AG20443 (cell line): ENCODE measurements at places on chromosomes 3 and 15.

DNA sequence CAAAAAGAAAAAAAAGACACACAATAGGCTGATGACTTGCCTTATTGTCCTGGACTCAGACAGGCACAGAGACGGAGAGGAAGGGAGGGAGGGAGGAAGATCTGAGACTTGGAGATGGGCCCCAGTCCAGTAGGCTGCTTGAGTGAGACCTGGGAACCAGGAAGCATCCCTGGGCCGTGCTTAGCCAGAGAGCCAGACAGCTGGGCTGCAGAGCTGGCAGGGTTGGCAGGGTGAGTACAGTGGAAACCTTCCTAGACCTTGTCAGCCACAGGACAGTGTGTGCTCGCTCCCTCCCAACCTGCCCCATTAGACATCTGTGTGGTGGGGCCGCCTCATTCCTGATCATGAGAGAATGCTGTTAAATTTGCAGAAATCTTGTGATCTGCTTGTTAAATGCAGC lies 107.9 kb upstream of the ALDH1A3 start:
- DNase-seq, result no peak

- DNase-seq, result peak; percentile 93
These were observed 52.5 kb upstream of the ROPN1B start for GRCh38 chr3:125916376-125916978.

GRCh38 chr3:46947981-46948791 lies 28.4 kb downstream of the CCDC12 start:
- no peak for DNase-seq

DNA sequence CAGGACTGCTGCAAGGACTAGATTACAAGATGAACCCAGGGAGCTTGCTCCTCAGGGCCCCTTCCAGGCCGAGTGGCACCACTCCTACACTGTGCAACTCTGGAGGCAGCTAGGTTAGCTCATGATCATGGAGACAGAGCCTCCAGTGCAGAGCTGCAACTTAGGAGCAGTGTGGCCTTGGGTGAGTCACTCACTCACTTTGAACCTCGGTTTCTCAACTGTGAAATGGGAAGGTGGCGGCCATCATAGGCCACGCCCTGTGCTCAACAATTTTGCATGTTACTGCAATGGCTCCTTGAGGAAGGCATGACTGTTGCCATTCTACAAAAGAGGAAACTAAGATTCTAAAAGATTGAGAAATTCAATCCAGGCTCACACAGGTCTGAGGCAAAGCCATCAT lies 11.2 kb upstream of the CXCR6 start:
- DNase-seq, result no peak

- no peak for DNase-seq
These were observed 42.9 kb upstream of the GRAMD1C start for GRCh38 chr3:113795693-113796092.

GRCh38 chr3:190495354-190495753 lies 18.5 kb upstream of the IL1RAP start:
- DNase-seq, result no peak

DNA sequence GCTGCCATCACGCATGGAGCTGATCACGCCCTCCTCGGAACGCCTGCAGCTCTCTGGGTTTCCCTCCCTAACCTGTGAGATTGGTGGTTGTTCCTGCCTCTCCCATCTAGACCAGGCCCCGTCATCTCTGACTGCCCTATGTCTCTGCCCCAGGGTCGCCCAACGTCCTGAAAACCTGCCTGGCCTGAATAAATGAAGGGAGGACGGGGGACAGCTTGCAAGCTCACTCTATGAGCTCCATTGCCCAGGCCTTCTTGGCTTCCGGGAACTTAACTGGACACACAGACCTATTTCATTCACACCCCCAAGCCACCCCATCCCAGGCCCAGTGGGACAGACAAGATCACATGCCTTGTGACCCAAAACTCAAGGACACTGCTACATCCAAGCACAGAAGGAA lies 274.2 kb downstream of the XXYLT1 start:
- DNase-seq, result no peak

- no peak for DNase-seq
These were observed 1080.1 kb upstream of the ALCAM start for GRCh38 chr3:104286645-104287044.

- no peak for DNase-seq
These were observed 5.0 kb upstream of the ABHD2 start for GRCh38 chr15:89083246-89083645.

- DNase-seq, result peak; percentile 90
These were observed 17.8 kb downstream of the MYL3 start for GRCh38 chr3:46845397-46845859.

DNA sequence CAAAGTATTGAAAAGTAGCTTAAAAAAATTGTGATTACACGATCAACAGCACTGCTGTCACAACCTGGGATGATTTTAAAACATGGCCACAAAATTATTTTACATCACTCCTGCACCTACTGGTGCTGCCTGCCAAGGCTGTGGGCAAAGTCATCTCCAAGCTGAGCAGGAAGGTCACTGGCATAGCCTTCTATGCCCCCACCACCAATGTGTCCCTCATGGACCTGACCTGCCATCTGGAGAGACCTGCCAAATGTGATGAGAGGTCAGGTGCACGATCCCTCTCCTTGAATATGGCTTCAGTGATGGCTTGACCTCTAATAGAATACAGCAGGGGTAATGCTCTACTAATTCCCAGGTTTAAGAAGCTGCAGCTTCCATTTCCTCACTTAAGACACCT lies 57.8 kb downstream of the PIK3CB start:
- DNase-seq, result no peak

GRCh38 chr3:119195911-119196310 lies 22.5 kb downstream of the UPK1B start:
- no peak for DNase-seq

- no peak for DNase-seq
These were observed 735.4 kb upstream of the GRM7 start for GRCh38 chr3:6125520-6125919.

DNA sequence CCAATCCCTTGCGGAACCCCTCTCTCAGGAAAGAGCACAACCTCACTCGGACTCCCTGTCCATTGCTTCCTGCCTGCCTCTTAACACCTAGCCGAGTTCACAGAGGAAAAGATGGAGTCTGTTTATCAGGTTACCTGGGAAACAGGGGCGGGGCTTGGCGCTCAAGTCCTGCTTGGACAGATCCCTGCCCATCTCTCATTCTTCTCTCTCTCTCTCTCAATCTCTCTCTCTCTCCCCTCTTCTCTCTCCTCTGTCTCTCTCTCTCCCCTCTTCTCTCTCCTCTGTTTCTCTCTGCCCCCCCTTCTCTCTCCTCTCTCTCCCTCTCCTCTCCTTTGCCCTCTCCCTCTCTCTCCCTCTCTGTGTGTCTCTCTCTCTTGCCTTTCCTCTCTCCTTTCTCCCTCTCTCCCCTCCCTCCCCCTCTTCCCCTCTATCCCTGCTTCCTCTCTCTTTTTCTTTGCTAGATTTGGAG lies at the start of gene EFHB:
Gene EFHB (minus strand): TSS at position 120 of the 469 bp plus-strand sequence. CDS start 199 bp downstream, outside the sequence.
- DNase-seq, result no peak

DNA sequence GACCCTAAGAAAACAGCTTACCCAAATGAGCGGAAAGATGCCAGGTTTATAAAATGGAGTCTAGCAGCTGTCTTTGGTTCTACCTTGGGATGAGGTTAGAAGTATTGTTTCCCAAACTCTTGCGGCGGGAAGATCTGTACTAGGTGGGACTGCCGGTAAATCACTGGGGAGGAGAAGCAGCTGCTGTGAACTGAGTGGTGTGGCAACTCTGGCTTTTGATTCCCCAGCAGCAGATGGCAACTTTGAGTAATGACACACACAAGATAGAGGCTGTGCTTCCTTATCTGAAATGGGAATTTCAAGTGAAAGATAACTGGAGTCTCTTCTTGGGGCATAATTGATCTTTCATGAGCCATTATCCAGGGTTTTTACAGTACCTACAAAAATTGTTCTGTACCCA lies 184.9 kb downstream of the ATG7 start:
- no peak for DNase-seq

GRCh38 chr3:73401059-73401458 lies 223.7 kb downstream of the PDZRN3 start:
- peak; percentile 34 for DNase-seq

- no peak for DNase-seq
These were observed 96.5 kb upstream of the ATP2B2 start for GRCh38 chr3:10601857-10602230.

- DNase-seq, result no peak
These were observed 144.6 kb downstream of the EBLN2 start for GRCh38 chr3:73206030-73206429.

- DNase-seq, result peak; percentile 35
These were observed 29.4 kb upstream of the ACAD9 start for GRCh38 chr3:128849911-128850455.

- DNase-seq, result no peak
These were observed 55.7 kb downstream of the SLC4A7 start for GRCh38 chr3:27428446-27428845.

GRCh38 chr3:54999811-55000210 lies 72.0 kb upstream of the LRTM1 start:
- DNase-seq, result no peak

GRCh38 chr3:68135067-68135466 lies 480.7 kb upstream of the SUCLG2 start:
- DNase-seq, result no peak

- peak; percentile 60 for DNase-seq
These were observed 1.1 kb upstream of the TRIM71 start for GRCh38 chr3:32816439-32817256.

GRCh38 chr15:25738171-25738965 lies 124.8 kb downstream of the ATP10A start:
- no peak for DNase-seq

DNA sequence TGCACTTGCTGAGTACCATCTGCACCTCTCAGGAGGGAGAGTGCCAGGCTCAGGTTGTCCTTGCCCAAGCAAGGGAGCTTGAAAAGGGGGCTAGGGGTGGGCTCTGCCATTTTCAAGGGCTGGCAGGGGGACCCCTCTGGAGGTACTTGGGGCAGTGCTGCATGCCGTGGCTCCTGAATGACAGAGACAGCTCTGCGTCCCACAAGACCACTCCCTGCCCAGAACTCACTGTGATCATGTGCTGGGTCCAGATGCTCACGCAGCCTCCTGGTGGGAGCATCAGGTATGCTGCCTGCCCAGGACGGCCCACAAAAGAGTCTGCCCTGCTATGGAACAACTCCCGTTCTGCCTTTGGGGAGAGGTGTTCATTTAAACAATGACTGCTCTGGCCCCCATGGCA lies 165.2 kb downstream of the GOLGA6L4 start:
- DNase-seq, result no peak

GRCh38 chr3:58082047-58082446 lies 73.8 kb downstream of the FLNB start:
- DNase-seq, result no peak

GRCh38 chr3:16513141-16514020 lies at the start of gene RFTN1:
TSS of gene RFTN1 (minus strand) at chr3:16513699. CDS start at chr3:16493869, 19,830 bp downstream.
- peak; percentile 87 for DNase-seq

DNA sequence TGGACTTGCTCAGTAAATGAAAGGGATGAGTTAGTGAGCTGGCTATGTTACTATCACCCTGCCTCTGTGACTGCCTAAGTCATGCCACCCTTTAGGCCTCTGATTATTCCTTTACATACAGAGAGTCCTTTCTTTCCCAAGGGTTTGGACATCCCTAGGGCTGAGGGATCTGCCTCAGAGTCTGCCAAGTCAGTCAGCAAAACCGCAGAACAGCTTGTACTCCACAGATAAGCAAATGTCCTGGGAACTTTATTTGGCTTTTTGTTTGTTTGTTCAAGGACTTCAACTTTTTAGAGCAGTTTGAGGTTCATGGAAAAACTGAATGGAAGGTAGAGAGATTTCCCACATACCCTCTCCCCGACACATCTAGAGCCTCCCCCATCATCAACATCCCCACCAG lies 82.6 kb upstream of the TRIM42 start:
- DNase-seq, result no peak

DNA sequence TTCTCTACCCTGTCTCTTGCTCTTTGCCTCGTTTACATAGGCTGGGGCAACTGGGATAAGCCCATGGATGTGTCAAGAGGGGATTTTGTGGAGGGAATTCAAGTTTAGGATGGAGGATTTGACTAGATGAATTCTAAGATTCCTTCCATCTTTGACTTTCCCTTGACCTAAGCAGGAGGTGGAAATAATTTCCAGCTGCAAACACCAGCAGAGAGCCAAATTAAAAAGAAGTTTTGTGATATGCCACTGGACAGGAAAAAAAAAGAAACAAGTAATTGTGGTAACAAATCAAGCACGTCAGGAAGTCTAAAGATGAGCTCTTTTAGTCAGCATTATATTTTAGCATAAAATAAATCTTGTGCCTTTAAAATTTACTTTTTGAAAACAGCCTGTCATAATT lies 49.8 kb downstream of the KCNMB2 start:
- no peak for DNase-seq

GRCh38 chr3:5245927-5246326 lies 58.4 kb downstream of the EDEM1 start:
- no peak for DNase-seq

DNA sequence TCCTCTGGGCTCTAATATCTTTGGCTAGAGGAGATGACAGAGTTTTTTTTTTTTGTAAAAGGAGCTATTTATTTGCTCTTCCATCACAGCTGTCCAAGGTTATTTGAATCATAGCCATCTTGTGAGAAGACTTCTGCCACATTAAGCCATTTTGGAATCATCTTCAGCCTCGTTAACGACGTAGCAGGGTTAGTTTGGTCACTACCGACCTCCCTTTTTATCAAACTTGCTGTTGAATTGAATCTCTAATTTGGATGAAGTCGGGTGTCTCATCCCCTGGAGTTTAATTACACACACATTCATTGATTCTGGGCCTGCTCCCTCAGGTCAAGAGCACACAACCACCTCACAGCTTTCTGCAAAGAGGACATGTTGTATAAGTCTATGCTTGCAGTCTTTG lies 238.7 kb downstream of the CPNE4 start:
- DNase-seq, result no peak

DNA sequence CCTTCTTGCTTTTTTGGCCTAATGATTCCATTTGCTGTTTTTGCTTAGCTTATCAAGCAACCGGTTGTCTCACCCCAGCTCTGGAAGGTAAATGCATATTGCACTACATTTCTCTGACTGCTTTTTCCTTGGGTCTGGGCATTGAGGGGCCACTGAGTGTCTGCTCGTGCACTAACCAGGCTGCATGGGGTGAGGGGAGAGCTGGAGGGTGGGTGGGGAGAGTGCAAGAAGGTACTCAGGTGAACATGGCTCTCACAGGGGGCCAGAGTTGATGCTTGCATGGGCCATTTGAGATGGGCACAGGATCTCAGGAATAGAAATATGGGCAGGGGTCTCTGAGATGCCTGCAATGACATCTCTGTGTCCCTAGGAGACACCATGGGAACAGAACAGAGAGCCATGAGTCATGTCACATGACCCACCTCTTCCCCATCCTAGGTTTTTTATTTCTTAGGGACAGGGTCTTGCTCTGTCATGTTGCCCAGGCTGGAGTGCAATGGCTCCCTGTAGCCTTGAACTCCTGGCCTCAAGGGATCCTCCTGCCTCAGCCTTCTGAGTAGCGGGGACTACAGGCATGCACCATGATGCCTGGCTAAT lies 6.2 kb downstream of the ALPK3 start:
- DNase-seq, result no peak
